ENCODE measurements at places on chromosomes 2 and 18.
A peak's percentile ranks its signal among the peaks of the same experiment; 100 is the strongest.

- DNase-seq, result no peak
These were observed 715.8 kb upstream of the SOX11 start for GRCh38 chr2:4976407-4976806.

DNA sequence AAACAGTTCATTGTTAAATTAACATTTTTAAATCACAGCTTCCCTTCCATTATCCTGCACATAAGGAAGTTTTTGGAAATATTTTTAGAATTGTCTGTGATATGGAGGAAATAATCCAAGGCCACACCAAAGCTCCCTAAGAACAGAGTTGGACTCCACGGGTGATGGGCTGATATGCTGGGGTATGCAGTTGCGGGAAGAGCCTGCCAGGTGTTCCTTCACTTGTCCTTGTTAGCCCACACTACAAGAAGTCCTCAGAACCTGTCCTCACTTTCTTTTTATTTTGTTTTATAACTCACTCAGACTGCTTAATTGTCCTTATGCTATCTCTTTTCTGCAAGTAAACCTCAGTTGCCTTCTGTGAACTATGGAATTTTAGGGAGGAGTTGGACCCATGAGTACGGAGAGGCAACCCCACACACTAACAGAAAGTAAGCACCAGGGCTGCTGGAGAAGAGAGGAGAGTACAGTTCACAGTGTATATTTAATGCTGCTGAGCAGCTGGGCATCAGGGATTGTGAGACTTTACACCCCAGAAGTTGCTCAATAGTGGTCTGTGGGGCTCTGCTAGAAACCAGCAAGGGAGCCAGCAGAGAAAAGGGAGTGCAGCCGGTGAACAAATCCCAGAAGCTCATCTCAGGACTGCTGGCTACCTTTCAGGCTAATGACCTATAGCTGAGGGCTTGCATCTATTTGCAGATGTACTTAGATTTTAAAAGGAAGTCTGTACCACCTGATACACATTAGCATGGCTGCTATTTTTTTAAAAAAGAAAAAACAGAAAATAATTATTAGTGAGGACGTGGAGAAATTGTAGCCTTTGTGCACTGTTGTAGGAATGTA, 280.1 kb upstream of the STON1 start:
- no peak for DNase-seq

DNA sequence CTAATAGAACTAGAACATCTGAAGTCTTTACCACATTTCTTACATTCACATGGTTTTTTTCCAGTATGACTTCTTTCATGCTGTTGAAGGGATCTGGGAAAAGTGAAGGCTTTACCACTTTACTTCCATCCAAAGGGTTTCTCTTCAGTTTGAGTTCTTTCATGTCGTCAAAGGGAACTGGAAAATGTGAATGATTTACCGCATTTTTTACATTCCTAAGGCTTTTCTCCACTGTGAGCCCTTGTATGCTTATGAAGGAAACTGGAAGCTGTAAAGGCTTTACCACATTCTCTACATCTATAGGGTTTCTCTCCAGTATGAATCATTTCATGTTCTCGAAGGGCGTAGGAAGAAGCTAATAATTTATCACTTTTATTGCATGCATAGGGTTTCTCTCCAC, 46.7 kb downstream of the NBEAL1 start:
- no peak for DNase-seq

DNA sequence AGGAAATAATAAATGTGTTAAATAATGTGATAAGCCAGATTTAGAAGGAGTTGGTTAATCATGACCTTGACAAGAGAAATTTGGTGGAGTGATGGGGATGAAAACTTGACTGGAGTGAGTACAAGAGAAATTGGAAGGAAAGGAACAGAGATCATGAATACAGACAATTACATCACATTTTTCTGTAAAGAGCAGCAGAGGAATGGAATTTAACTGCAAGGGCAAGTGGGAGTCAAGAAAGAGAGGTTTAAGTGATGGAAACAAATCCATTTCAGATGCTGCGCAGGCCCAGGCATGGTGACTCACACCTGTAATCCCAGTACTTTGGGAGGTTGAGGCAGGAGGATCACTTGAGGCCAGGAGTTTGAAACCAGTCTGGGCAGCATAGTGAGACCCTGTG, 46.7 kb downstream of the ICA1L start:
- DNase-seq, result no peak

DNA sequence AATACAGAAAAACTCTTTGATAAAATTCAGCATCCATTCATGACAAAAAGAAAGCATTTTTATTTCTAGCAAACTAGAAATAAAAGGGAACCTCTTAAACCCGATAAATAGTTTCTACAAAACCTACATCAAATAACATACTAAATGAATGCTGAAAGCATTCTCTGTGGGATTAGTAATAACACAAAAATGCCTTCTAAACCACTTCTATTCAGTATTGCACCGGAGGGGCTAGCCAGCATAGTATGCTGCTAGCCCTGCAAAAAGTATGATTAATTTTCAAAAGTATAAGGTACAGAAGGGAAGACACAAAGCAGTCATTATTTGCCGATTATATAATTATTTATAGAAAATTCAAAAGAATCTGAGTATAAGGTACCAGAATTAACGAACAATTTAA, 145.2 kb downstream of the DTNB start:
- DNase-seq, result no peak

DNA sequence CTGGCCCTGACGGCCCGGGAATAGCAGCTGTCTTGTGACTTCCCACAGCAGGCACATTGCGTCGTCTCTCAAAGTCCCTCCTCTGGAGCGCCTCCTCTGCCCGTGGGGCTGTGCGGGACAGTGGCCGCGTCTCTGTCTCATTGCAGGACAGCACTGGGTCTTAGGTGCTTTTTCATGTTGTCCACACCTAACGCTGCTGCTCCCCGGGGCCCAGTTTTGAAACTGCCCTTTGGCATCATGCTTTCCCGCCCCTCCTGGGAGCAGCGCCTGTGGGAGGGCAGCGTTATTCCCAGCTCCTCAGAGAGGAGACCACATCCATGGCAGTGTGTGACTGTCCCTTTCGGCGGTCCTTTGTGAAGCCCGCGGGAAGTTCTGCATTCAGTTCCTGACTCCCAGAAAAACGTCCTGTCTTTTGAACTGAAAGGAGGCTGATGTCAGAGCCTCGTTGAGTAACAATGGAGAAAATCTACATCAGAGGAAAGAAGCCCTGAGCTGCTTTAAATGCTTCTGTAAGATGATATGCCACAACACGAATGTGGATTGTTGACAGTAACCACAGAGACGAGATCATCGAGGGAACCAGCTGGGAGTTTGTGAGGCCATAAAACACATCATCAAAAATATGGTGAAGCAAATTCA, 226.0 kb downstream of the FAM210A start:
- DNase-seq, result peak; percentile 9

DNA sequence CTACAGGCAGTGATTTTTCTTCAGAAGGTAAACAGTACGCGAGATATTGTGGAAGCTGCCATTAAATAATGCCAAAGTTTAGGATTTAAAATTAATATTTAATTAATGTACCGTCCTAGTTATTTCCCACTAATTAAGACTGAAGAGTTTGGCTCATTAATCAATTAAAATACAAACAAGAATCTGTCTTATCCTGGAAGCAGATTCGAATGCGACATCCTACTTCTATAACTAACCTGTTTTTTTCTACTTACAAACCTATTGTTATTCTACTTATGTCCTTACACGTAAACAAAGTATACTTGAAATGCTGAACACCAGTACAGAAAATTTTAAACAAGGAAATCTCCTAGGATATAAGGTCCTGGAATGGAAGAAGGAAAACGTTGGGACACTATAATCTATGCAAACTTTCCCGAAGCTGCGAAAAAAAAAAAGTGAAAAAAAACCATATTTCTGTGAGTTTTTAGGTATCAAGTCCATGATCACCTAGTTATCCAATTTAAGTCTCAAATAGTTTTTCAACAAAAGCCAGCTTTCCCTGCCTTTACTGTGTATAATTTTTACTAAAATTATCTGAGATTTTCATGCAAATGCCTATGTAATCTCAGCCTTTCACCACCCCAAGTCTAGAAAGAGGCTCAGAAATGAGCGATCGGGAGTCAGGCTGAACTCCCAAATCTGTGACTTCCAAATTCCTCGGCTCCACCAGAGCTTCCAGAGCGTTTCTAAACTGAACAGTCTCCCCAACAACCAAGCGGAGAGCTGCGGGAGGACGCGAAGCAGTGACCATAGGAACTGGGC, 1.2 kb upstream of the C2orf15 start:
- no peak for DNase-seq

GRCh38 chr18:49111191-49111988, 160.6 kb upstream of the SMAD7 start:
- DNase-seq, result no peak

DNA sequence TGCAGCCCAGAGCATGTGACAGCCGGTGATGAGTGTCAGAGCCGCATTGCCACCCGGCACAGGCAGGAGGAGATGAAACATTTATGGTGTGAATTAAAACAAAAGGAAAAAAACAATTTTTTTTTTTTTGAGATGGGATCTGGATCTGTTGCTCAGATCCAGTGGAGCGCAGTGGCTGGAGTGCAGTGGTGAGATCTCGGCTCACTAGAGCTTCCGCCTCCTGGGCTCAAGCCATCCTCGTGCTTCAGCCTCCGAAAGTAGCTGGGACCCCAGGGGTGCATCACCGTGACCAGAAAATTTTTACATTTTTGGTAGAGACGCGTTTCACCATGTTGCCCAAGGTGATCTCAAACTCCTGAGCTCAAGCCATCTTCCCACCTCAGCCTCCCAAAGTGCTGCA, 182.1 kb upstream of the SALL3 start:
- no peak for DNase-seq

GRCh38 chr18:75209951-75210258, 692 bp upstream of the TSHZ1 start:
- DNase-seq, result no peak

GRCh38 chr2:120830096-120830830, 94.6 kb downstream of the GLI2 start:
- DNase-seq, result no peak

DNA sequence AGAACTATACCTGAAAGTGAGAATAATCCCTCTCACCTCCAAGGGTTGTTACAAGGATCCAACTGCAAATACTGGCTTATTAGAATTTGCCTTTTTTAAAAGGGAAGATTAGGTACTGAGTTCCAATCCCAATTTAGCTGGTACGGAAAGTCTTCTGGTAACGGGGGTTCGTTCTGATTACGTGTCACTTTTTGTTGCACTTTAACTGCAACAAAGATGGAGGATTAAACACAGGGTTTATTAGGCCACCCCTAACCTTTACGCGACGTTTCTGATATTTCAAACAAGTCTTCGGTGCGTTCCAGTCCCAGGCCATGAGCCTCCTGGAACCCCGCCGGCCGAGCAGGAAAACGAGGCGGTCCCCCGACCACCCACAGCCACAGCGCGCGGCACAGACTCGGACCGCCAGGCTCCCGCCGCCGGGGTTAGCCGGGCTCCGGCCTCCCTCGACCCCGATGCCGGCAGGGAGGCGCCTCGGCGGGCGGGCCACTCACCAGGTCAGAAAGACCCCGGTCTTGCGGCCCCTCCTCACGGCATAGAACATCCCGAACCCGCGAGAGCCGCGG, 411 bp downstream of the RNASEH1 start:
- no peak for DNase-seq

DNA sequence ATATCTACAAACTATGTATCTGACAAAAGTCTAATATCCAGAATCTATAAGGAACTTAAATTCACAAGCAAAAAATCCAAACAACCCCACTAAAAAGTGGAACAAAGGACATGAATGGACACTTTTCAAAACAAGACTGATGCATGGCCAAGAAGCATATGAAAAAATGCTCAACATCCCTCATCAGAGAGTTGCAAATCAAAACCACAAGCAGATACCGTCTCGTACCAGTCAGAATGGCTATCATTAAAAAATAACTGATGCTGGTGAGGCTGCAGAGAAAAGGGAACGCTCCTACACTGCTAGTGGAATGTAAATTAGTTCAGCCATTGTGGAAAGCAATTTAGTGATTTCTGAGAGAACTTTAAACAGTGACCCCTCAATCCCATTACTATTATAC, 56.5 kb downstream of the CCBE1 start:
- no peak for DNase-seq

DNA sequence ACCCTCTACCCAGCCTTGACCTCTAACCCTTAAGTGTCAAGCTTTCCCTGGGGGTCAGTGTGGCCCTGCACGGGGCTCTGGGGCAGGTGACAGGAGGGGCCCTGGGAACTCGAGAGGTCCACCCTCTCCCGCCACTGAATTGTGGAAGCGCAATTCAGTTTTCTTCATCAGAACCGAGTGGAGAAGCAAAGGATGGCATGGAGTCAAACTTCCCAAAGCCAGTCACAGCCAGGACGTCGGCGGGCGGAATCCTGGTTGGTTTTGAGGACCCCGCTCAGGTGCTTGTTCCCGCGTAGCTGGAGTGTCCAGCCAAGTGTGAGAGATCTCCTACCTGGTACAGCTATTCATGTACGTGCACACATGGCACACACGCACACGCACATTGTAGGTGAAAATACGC, 62.0 kb downstream of the MBP start:
- no peak for DNase-seq

GRCh38 chr2:15159751-15160177, 401.4 kb downstream of the NBAS start:
- DNase-seq, result no peak

- DNase-seq, result no peak
These were observed 135.0 kb upstream of the ALKAL2 start for GRCh38 chr2:422676-423435.

GRCh38 chr2:166179201-166179600, 51.4 kb upstream of the SCN1A start:
- no peak for DNase-seq

DNA sequence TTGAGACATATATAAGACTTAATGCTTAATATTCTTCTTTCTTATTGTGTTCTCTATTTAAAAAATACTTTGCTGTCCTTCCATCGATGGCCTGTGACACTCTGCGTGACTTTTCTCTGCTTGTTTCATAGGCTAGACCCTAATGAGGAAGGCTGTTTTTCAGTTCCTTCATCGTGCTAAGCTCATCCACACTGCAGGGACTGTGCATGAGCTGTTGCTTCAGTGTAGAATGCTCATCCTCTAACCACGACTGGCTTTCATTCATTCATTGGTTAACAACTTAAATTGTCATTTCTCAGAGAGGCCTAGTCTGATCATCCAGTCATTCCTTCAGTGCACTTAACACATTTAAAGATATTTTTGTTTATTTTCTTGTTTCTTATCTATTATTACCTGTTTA, 134.4 kb downstream of the CCDC85A start:
- DNase-seq, result no peak

DNA sequence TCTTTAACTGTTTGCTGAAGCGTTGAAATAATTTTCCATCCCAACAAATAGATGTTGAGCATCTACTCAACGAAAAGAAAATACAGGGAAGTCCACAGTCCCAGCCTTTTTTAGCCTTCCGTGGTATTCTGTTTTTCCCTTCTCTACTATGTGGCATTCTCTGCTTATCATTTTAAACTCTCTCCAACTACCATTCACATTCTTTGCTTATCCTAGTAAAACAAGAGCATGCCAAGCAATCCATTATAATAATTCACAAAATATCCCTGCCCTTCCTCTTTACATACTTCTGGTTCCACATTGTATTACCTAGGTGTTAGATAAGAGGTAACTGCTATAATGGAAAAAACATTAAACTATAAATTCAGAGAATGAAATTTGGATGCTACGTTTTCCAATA, 1.6 kb upstream of the SESTD1 start:
- no peak for DNase-seq
